ENCODE measurements at places on chromosomes 2 and 18.
A peak's percentile ranks its signal among the peaks of the same experiment; 100 is the strongest.

- DNase-seq, result no peak
Measured at GRCh38 chr2:20641123-20641985, 9.5 kb downstream of the HS1BP3 start.

- no peak for DNase-seq
Measured at GRCh38 chr2:74925361-74925786, 33.1 kb upstream of the POLE4 start.

DNA sequence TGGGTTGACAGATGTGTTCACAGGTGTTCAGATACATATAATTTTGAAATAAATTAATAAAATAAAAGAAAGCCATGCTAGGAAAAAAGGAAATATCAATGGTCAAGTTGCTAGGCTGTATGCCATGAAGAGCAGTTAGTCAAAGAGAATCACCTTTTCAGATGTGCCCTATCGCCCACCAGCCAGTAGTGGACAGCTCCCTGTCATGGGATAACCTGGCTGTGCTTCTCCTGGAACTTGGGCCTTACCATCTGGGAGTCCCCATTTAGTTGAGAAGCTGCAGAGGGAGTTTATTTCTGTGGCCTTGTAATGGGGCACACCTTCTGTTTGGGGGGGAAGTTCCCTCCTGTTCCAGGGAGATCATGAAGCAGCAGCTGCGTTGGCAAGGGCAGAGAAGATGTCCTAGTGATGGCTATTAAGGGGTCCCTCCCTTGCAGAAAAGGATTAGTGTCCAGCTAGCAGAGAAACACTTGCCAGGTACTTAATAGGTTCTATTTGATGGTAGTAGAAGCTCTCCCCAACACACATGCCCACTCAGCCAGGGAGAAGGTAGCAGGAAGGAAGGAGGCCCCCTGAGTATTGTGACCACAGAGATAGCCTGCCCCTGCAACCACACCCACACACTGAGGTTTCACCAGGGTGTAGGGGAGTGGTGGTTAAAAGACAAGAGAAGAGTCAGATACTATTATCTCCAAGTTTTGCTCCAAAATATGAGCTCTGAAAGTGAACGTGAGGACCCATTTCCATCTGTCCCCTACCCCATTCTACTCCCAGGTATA lies 117.7 kb downstream of the B3GNT2 start:
- no peak for DNase-seq

DNA sequence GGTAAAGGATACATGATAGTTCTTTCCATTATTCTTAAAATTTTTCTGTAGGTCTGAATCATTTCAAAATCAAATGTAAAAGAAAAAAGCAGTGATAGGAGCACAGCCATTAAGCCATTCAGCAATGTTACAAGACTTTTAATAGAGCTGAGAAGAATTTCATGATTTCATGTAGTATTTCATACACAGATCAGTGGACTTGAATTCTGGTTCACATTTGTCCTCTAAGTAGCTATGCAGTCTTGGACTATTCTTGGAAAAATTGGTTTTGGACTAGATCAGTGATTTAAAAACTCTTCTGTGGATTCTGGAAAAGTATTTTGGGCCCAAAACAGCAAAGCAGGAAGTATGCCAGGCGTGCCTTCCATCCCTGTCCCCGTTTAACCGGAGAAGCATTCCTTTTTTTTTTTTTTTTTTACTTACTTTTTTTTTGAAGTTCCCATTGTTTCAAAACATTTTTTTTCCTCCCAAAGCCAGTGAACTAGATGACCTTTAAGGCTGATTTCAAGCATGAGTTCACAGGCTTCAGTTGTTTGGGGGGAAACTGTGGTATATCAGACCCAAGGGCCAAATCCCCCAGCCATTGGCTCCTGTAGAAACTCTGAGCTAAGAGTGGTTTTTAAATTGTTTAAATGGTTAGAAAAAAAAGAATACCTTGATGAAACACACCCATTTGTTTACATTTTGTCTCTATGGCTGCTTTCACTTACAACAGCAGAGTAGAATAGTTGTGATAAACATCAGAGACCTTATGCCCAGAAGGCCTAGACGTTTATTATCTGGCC lies 17.5 kb upstream of the POLI start:
- no peak for DNase-seq

DNA sequence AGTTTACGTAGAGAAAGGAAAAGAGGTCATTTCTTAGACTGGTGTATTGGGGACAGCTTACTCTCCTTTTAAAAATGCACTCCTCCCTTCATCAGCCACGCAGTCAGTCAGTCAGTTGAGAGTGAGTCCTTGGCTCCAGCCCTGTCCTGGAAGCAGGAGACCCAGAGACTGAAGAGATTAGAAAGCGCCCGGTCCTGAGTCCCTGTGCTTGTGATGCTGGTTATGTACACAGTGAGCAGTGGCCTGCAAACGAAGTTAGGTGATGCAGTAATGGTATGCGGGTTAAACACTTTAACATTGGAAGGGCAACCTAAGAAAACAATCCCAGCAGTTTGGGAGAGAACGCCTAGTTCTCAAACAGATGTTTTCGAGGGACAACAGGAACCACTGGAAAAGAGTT lies 6.3 kb upstream of the ASB1 start:
- no peak for DNase-seq

DNA sequence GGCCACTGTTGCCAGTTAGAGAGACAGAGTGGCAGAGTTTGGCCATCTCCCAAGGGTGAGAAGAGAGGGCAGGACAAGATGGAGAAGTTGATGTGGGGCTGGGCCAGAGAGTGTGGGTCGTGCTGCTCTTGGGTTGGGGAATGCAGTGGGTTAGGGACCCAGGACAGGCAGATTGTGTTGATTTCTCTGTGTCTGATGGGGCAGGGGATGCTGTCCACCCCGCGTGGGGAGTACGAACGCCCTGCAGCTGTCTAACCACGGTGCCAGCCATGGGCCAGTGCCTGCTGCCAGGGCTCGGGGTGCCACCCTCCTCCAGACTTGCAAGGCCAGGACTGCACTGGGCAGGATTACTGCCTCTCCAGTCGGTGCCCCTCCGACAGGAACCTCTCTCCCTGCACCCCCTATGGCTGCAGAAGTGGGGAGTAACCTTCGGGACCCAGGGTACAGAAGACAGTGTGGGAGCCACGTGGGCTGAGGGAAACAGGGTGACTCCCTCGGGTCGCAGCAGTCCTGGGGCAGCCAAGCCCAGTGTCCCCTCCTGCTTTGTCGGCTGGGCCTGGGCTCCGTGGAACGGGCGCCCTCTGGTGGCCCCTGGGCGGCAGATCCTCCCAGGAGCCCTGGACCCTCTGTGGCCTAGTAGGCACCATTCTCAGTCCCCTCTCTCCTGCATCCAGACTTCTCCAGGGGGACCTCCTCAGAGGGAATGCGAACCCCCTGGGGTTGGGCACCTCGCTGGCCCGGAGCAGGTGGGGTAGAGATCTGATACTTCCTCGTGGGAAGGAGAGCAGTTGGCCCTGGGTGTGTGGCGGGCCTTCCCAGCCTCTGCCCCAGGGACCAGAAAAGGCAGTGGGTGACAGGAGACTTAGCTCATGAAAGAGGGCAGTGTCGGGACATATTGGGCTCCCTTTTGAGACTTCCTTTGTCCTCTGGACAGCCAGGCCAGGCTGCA lies 2.7 kb downstream of the GPC1 start:
- DNase-seq, result peak; percentile 75

DNA sequence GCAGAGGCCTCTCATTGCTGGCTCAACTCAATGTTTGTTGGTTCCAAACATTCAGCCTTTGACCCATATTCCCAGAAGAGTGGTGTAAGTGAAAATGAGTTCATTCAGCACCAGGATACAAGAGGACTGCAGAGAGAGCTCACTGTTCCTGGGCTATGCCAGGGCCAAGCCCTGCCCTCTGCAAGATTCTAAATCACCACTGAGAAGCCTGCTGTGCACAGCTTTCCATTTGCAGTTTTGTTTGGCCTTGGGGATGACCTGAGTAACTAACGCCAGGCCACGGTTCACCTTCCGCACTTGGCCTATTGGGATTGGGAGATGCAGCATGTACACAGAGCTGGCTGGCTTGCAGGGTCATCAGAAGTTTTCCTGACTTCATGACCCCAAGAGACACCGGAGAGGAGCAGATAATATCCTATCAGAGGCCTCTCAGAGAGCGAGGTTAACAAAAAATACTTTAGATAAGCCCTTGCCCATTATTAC lies 12.6 kb downstream of the GKN1 start:
- DNase-seq, result no peak

GRCh38 chr18:8966821-8967220 lies 135.7 kb upstream of the NDUFV2 start:
- DNase-seq, result no peak

DNA sequence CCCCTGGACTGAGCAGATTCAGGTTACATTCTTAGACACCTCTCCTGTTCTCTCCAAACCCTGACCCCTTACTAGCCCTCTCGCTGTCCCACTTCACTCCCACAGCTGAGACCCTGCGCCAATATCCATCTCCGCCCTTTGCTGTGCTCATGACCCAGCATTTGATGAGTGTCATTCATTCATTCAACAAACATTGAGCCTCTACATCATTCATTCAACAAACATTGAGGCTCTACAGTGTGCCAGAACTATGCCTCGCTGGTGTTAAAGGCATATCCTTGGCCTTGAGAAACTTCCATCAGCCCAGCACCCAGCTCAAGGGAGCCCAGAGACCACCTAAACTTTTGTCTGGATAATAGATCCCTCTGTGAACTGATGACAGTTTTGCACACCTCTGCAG lies 41.9 kb upstream of the MRPL33 start:
- DNase-seq, result no peak

GRCh38 chr18:62537946-62538345 lies 15.1 kb downstream of the ZCCHC2 start:
- DNase-seq, result no peak
